ENCODE measurements at places on chromosomes 6 and 20. TPM values are rescaled to one million over a fixed set of nuclear protein-coding genes. Genes with fewer than 3 reads are reported as not detected.

DNA sequence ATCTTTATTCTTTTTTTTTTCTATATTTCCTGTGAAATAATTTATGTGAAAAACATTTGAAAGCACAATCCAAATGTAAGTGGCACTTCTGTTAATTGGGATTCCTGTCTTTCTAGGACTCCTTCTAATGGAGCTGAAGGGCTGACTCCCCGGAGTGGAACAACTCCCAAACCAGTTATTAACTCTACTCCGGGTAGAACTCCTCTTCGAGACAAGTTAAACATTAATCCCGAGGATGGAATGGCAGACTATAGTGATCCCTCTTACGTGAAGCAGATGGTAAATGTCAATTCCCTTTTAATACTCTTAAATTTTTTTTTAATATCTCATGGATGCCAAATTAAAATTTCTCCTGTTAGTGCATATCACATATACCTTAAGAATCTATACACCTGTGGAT lies 35.0 kb downstream of the CDC5L start:
- no peaks in the 10 kb centered on the region for H3K4me1 ChIP-seq
- H3K36me3 ChIP-seq: peaks cover 25% of the 10 kb centered on the region
- H3K27ac ChIP-seq: no peak overlapping the region
- H3K4me3 ChIP-seq: no peak overlapping the region

DNA sequence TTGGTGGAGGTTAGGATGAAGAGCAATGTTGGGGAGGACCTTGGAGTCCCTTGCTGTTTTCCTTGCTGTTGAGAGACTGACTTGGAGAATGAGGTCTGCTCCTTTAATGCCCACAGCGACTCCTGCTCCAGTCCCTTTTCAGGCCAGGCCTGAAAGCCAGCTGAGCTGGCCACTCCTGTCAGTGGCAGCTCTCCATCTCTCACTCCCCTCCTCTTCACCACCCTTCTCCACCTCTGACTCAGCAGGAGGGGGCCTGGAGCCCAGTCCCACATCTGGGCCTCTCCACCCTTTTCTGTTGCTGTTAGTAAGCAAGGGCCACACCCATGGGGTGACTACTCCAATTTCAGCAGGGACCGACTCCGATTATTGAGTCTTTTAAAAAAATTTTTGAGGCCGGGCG lies 2.2 kb downstream of the SNX21 start:
- H3K36me3 ChIP-seq: no peaks in the 10 kb centered on the region
- DNase-seq: no peak
- H3K4me3 ChIP-seq: no peak overlapping the region
- H3K27ac ChIP-seq: peak overlapping the region; percentile 53

The THBD gene
- not detected for total RNA-seq

GRCh38 chr6:37138856-37139229 lies 31.1 kb upstream of the PIM1 start:
- DNase-seq: no peak
- H3K27me3 ChIP-seq: no peaks in the 10 kb centered on the region
- no peak overlapping the region for H3K4me3 ChIP-seq
- no peak overlapping the region for H3K27ac ChIP-seq

GRCh38 chr6:26235302-26235670 lies 129.7 kb upstream of the BTN3A2 start:
- peaks cover 3% of the 10 kb centered on the region for H3K27me3 ChIP-seq
- no peak for DNase-seq
- H3K4me1 ChIP-seq: peaks cover 29% of the 10 kb centered on the region
- H3K4me3 ChIP-seq: peak overlapping the region; percentile 83

DNA sequence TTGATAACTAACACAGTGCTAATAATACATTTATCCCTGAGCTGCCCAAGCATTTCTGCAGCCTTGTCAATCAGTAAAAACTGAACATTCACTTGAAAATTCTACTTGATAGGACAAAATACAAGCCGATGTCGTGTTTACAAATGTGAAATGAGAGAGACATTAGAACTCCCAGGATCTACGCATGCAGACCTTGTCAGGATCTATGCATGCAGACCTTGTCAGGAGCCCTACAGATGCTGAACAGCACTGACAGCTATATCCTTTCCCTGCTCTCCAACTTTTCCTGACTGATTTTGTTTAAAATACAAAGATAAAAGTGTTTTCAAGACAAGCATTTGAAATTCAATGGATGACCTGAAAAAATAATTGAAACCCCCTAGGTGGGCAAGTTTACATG lies 28.9 kb downstream of the INSM1 start:
- H3K4me1 ChIP-seq: no peaks in the 10 kb centered on the region
- H3K36me3 ChIP-seq: peaks cover 9% of the 10 kb centered on the region
- no peaks in the 10 kb centered on the region for H3K27me3 ChIP-seq
- no peak overlapping the region for H3K27ac ChIP-seq
- no peak overlapping the region for H3K4me3 ChIP-seq

The ZC2HC1B gene
- not detected for total RNA-seq

The ZSCAN16 gene
- total RNA-seq: 2.3 TPM

GRCh38 chr20:25206063-25206403 lies 10.5 kb downstream of the ENTPD6 start:
- no peaks in the 10 kb centered on the region for H3K27me3 ChIP-seq
- DNase-seq: no peak
- H3K4me1 ChIP-seq: peaks cover 16% of the 10 kb centered on the region
- no peak overlapping the region for H3K27ac ChIP-seq
- peaks cover 5% of the 10 kb centered on the region for H3K36me3 ChIP-seq

GRCh38 chr6:3732345-3733141 lies 19.0 kb downstream of the PXDC1 start:
- no peaks in the 10 kb centered on the region for H3K36me3 ChIP-seq
- H3K27ac ChIP-seq: no peak overlapping the region
- no peak overlapping the region for H3K4me3 ChIP-seq
- H3K27me3 ChIP-seq: peaks cover 3% of the 10 kb centered on the region
- peaks cover 2% of the 10 kb centered on the region for H3K4me1 ChIP-seq

The C6orf118 gene
- not detected for total RNA-seq

The SCRT2 gene
- not detected for total RNA-seq

- DNase-seq: no peak
- no peak overlapping the region for H3K4me3 ChIP-seq
- H3K36me3 ChIP-seq: no peaks in the 10 kb centered on the region
- no peak overlapping the region for H3K27ac ChIP-seq
- peaks cover 8% of the 10 kb centered on the region for H3K27me3 ChIP-seq
Observed at GRCh38 chr6:52739627-52740026, 23.6 kb downstream of the GSTA2 start.

- H3K27me3 ChIP-seq: no peaks in the 10 kb centered on the region
- DNase-seq: no peak
- H3K36me3 ChIP-seq: no peaks in the 10 kb centered on the region
Observed at GRCh38 chr6:121544691-121545090, 109.2 kb downstream of the GJA1 start.

DNA sequence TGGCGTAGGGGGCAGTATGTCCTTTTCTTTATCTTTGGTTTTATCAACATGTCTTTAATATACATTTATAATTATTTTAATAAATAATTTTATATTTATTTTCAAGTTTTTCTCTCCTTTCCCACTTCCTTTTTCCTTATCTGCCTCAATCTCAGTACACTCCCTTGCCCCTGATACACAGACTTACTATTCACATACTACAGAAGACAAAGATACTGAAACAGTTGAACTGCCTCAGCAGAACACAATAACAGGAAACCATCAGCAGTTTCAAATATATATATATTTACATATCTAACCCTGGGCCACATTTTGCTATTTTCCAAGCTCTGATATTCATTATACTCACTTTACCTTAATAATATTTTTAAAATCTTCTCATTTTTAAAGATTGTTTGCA lies 19.8 kb downstream of the IBTK start:
- peaks cover 6% of the 10 kb centered on the region for H3K4me1 ChIP-seq
- peak overlapping the region; percentile 66 for H3K27ac ChIP-seq
- no peak for DNase-seq
- H3K4me3 ChIP-seq: no peak overlapping the region
- H3K36me3 ChIP-seq: peaks cover 34% of the 10 kb centered on the region

DNA sequence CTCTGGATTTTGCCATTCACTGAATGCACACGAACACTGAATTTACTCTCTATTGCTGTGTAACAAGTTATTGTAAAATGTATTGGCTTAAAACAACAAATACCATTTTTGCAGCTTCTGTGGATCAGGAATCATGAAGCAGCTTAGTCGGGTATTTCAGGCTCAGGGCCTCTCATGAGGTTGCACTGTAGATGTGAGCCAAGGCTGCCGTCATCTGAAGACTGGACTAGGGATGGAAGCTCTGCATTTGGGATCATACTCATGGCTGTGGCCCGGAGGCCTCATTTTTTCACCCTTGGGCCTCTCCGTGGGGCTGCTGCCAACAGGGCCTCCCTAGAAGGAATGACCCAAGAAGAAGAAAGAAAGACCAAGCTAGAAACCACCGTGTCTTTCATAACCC lies 492.4 kb upstream of the CDH4 start:
- no peaks in the 10 kb centered on the region for H3K4me1 ChIP-seq
- DNase-seq: no peak
- no peaks in the 10 kb centered on the region for H3K36me3 ChIP-seq
- H3K4me3 ChIP-seq: no peak overlapping the region

GRCh38 chr6:160070427-160070826 lies 51.2 kb upstream of the SLC22A1 start:
- H3K27ac ChIP-seq: no peak overlapping the region
- H3K4me1 ChIP-seq: peaks cover 21% of the 10 kb centered on the region
- H3K36me3 ChIP-seq: peaks cover 60% of the 10 kb centered on the region

DNA sequence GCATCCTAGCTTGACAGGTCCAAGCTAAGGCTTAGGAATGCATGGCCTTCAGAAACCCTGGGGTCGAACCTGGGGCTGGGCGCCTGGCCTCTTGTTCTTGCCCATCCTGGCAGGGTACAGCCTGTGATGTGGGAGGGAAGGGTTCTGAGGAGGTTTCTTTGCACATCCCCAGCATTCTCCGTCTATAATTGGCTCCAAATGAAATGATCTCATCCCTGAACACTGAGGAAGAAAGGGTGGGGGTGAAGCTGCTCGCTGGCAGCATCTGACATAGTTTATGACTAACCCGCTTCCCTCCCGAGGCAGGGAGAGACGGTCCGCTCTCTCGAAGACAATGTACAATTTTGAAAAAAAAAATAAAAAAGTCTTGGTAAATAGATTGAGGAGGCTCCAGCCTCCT lies 67.1 kb upstream of the ZNFX1 start:
- DNase-seq: no peak
- no peaks in the 10 kb centered on the region for H3K27me3 ChIP-seq
- peaks cover 2% of the 10 kb centered on the region for H3K4me1 ChIP-seq
- H3K27ac ChIP-seq: no peak overlapping the region
- H3K4me3 ChIP-seq: no peak overlapping the region

GRCh38 chr6:141203902-141204575 lies 928.7 kb upstream of the GJE1 start:
- H3K4me3 ChIP-seq: no peak overlapping the region
- H3K27me3 ChIP-seq: no peaks in the 10 kb centered on the region

DNA sequence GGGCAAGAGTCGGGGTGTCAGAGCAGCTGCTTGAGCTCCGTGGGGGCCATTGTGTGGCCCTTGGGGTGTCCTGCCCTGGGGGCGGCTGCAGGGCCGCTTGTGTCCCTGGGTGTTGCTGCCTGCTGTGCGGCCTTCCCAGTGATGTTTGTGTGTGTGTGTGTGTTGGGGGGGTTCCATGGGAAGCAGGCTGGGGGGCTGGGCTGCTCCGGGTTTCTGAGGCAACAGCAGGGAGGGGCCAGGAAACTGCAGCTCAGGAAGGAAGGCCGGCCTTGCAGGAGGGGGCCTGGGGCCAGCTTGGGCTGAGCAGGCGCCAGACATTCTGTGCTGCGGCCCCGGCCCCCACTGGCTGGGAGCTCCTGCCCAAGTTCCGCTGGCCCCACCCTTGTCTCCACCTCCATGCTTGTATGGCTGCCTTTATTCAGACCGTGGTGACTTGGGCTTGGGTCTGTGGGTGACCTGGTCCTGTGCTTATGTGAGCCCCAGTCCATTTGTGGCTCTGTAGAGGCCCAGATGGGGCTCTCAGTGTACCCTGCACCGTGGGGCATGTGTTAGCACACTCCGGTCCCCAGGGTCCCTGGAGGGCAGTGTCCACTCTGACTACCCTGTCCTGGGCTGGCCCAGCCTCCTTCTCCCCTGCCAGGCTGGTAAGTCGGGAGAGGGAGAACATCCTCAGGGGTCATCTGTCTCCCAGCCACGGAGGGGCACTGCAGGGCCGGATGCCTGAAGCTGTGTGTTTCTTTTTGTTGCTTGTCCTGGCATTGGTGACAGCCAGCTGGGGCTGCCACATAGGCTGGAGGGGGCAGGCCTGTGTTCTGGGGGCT lies 4.6 kb upstream of the SOX18 start:
- no peak overlapping the region for H3K4me3 ChIP-seq
- H3K27ac ChIP-seq: no peak overlapping the region
- DNase-seq: no peak
- H3K27me3 ChIP-seq: peaks cover 24% of the 10 kb centered on the region
- peaks cover 17% of the 10 kb centered on the region for H3K4me1 ChIP-seq
- no peaks in the 10 kb centered on the region for H3K36me3 ChIP-seq

The SEMG1 gene
- total RNA-seq: not detected

- H3K4me3 ChIP-seq: no peak overlapping the region
- H3K4me1 ChIP-seq: no peaks in the 10 kb centered on the region
- DNase-seq: no peak
- H3K27ac ChIP-seq: no peak overlapping the region
- H3K27me3 ChIP-seq: no peaks in the 10 kb centered on the region
- H3K36me3 ChIP-seq: no peaks in the 10 kb centered on the region
Observed at GRCh38 chr6:14946753-14947152, 299.1 kb upstream of the JARID2 start.

DNA sequence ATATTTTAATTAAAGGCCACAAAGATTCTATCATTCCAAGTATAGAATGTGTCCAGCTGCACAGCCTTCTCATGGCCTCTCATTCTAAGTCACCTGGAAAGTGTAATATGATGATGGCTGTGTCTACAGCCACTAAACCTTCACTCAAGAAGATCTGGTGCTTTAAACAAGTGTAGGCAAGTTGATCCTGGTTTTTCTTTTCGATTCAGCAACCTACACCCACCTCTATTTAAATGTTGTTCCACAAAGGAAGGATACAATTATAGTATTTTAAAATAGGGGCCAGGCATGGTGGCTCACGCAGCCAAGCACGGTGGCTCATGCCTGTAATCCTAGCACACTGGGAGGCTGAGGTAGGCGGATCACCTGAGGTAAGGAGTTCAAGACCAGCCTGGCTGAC lies 25.5 kb upstream of the DST start:
- H3K4me1 ChIP-seq: peaks cover 2% of the 10 kb centered on the region
- no peak overlapping the region for H3K27ac ChIP-seq
- peaks cover 15% of the 10 kb centered on the region for H3K27me3 ChIP-seq
- H3K36me3 ChIP-seq: no peaks in the 10 kb centered on the region
- no peak overlapping the region for H3K4me3 ChIP-seq

The XKR7 gene
- 0.02 TPM for total RNA-seq

DNA sequence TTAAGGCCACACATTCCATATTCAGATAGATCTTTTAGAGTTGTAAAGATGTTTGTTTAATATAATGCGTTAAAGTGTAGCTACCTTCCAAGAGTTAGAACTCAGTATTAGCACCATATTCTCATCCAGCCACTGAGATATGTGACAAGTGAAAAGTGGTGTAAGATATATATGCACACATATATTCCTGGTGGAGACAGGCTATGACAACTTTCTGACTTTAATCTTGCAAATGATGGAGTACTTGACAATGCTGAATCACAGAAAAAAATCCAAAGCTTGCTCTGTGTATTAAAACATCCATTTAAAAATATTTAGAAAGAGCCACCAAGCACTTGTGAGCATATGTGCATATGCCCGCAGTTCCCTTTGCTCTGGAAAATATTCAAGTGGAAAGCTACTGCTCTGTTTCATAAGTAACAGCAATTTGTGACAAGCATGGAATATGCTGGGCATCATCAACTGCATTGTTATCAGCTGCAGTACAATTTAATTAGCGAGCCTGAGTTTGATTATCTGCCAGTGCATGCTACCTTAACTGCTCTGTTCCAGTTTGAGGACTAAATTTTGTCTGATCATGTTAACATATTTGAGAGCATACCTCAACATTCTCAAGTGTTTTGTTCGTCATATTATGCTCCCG lies 64.8 kb downstream of the VIP start:
- H3K4me1 ChIP-seq: no peaks in the 10 kb centered on the region
- H3K27me3 ChIP-seq: peaks cover 2% of the 10 kb centered on the region
- H3K27ac ChIP-seq: no peak overlapping the region
- H3K4me3 ChIP-seq: no peak overlapping the region
- no peak for DNase-seq

All from activated naive CD4-positive, alpha-beta T cell treated with anti-CD3 and anti-CD28 coated beads for 36 hours (primary cell).